ENCODE measurements at places on chromosomes 12 and 14.

- no peak for DNase-seq
Measured at GRCh38 chr14:75182821-75183220, 6.4 kb upstream of the TMED10 start.

- no peak for DNase-seq
Measured at GRCh38 chr12:52119398-52120254, 40.1 kb downstream of the SMIM41 start.

GRCh38 chr12:76060111-76060510, 24.4 kb downstream of the NAP1L1 start:
- no peak for DNase-seq

GRCh38 chr14:67817750-67818438, 1.5 kb upstream of the ZFYVE26 start:
- no peak for DNase-seq

- DNase-seq: no peak
Measured at GRCh38 chr12:45458238-45458637, 242.3 kb downstream of the ANO6 start.

- DNase-seq: no peak
Measured at GRCh38 chr14:103624860-103625259, 4.2 kb upstream of the KLC1 start.

DNA sequence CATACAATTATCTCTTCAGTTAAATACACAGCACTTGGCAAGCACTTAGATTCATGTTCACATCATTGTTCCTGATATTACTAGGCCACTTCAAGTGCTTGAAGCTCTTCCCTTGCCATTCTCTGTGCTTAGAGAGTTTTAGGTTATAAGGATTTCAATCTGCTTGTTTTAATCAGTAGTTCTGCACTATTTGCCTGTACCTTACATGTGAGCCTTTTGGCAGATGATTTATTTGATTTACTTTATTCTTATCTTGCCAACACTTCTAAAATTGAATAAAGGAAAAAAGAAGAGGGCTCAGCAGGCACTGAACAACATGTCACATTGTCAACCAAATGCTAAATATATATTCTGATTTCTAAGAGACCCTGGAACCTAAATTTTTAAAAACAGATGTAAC, 363.8 kb upstream of the USP15 start:
- no peak for DNase-seq

Measured in NCI-H1436 treated with DMSO at 0.1 percent for 48 hours (cell line).